ENCODE measurements at places on chromosomes 4 and X.

DNA sequence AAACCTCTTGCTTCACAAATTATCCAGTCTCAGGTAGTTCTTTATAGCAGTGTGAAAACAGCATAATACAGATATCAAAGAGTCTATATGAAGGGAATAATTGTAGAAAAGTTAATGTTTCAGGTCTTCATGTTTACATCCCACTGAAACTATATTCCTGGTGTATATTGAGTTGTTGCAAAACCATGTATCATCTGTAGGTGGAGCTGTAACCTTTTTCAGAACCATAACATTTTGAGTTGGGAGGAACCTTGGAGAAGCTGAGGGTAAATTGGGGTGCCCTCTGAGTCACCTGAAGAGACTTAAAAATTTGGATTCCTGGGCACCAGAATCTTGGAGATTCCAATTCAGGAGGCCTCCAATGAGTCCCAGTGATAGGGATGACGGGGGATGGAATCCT is 51.9 kb upstream of the TAPT1 start:
- DNase-seq = no peak

DNA sequence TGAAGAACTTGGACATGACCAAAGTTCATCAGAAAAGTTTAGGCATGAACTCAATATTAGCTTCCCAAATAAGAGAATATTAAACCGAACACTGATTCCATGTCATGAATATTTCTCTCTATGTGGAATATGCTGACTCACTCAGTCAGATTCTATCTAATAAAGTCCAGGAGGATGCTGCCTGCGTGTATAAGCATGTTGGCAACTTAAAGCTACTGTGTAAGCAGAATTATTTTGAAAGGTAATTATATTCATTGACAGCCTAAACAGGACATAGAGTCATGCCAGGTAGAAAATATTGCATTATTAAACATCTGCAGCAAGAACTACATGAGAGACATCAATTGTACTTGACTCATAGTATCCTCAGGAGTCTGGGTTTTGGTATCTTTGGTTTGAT is 367.9 kb upstream of the SPOCK3 start:
- DNase-seq = no peak

DNA sequence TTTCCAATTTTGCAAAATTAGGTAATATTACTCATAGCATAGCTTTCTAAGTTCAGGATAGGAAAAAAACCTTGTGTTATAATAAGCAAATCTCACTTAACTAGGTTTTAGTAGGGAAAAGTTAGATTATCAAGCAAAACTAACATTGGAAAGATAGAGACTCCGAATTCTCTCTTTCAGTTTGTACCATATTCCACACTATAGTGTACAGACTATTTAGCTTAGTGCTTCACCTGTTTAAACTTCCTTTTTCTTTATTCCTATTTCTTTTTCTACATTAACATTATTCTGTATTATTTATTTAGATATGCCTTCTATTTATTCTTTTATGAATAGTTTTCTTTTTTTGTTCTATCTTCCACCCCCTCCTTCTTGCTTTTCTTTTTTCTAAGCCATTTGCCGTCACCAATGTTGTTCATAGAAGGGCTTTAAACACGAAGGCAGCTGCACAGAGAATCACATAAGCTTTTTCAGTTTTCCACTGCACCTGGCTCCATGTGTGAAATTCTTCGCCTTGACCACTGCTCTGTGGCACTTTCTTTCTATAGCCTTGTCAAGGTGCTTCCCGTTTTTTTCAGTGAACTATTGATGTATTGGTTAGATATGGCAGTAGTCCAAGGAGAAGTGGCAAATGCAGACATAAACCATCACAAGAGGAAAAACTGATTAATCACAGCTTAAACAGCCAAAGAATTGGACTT is 8.5 kb downstream of the PCDH10 start:
- no peak for DNase-seq

DNA sequence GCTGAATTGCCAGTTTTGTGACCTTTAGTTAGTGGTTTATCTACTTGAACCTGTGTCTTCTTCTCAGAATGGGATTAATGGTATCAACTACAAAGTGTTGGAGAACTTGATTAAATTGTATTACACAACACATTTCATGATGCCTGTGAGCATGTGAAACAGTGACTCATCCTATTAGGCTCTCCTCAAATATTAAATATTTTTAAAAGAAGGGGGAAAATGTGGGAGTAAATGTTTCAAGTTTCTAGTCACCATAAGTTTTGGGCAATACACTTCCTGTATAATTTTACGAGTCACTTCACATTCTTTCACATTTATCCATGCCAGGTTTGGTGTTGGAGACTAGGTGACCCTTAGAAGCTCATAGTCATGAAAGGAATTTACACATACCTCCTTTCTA is 147.0 kb downstream of the HS3ST1 start:
- DNase-seq = no peak

DNA sequence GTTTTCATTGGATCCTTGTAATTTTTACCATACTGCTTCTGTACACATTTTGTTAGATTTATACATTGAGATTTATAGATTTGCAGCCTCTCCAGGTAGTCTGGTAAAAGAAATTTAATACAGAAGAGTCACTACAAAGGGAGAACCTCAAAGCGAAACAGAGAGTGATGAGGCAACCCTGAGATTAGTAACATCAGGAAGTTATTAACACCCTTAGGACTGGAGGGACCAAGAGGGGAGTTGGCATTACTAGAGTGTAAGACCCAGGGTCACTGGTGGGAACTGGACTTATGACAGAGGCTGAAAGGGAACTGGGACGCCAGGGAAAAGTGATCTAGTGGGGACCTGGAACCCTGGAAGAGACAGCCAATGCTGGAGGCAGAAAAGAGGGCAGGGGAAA is 20.6 kb upstream of the MAML3 start:
- no peak for DNase-seq

DNA sequence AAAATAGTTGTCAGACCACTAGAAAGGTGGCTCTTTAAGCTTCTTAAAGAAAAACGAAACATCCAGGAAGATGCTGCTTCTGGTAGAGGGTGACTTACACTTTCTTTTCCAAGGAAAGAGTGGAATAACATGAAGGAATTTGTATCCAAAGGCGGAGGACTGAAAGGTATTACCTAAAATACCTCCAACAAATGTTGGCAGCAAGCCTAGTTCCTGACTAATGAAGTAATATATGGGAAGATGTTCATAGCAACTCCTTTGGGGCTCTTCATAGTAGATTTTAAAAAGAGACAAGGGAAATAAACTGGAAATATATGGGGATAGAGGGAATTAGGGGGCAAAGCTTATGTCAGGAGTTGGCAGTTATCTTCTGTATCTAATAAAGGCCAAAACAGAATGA is 116.2 kb downstream of the AASDH start:
- no peak for DNase-seq

DNA sequence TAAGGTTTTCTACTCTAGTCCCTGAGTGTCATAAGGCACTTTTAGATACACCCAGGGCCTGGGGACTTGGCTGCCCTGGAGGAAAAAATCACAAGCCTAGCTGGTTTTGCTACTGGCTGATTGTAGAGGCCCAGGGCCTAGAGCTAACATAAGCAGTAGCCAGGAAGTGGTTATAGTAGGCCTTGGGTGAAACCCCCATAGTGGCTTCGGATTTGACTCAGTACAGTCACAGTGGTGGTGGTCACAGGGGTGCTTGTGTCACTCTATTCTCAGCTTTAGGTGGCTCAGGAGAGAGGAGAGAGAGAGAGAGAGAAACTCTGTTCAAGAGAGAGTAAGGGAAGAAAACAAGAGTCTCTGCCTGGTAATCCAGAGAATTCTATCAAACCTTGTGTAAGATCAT is 194.5 kb upstream of the EDA2R start:
- no peak for DNase-seq

- DNase-seq = no peak
These were observed 15.9 kb upstream of the CCDC149 start for GRCh38 chr4:24928708-24929107.

- no peak for DNase-seq
These were observed 195.5 kb upstream of the PRPS2 start for GRCh38 chrX:12595720-12596119.

- no peak for DNase-seq
These were observed 224.7 kb downstream of the MID1 start for GRCh38 chrX:10395643-10396042.

DNA sequence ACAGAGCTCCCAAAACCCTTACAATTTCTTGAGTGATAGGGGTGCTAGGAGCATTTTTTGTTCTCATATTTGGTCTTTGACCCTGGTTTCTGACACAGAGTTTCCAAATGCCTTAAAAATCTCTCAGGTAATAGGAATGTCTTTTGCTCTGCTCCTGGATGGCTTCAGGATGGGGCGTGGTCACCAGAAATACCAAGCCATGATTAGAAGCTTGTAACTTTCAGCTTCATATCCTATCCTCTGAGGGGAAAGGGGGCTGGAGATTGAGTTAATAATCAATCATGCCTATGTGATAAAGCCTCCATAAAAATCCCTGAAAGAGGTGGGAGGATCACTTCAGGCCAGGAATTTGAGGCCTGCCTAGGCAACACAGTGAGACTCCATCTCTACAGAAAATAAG is 34.6 kb upstream of the IL9R start:
- DNase-seq = no peak

- no peak for DNase-seq
These were observed 2.3 kb downstream of the SNCA start for GRCh38 chr4:89834486-89835209.

DNA sequence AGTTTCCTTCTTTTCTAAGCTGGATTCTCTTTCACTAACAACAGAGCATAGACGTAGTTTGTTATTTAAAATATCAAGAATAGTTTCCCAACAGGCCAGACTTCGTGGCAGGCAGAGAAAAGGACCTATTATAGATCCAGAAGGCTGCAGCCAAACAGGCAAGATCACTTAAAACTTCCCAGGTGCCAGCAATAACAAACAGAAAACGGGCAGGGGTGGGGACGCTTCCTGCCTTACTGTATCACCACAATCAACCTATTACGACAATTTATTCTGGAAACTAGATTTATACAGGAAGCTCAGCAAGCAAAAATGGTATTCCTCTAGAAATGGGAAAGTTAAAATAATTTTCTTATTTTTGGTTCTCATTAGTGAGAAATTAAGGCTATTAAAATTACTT is 22.1 kb downstream of the RWDD4 start:
- no peak for DNase-seq

DNA sequence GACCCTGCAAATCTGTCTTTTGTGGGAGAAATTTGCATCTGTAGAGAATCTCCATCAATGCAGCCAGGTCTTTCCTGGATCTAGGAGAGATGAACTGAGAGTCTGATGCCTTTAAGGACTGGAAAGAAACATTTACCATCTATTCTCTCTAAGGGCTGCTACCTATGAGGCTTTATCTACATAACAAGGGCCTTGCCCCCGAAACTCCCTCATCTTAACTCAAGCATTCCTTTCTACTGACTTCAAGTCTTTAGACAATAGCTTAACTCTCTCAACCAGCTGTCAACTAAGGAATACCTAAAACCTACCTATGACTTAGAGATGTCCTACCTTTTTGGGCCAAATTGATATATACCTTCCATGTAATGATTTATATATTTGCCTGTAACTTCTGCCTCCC is 32.1 kb downstream of the MAGEB17 start:
- DNase-seq = no peak

GRCh38 chrX:1914606-1915365 is 299.9 kb downstream of the ASMT start:
- no peak for DNase-seq

DNA sequence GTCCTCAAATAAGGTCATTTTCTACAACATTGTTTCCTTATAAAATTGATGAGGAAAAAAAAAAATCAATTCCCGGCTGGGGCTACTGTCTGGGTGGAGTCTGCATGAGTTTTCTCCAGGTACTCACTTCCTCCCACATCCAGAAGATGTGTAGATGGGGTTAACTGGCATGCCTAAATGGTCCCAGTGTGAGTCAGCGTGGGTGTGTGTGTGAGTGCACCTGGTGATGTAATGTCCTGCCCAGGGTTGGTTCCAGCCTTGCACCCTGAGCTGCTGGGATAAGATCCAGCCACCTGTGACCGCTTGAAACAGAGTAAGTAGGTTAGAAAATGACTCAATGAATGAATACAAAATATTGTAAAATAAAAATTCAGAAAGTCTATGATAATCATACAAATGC is 11.1 kb downstream of the USP26 start:
- no peak for DNase-seq

DNA sequence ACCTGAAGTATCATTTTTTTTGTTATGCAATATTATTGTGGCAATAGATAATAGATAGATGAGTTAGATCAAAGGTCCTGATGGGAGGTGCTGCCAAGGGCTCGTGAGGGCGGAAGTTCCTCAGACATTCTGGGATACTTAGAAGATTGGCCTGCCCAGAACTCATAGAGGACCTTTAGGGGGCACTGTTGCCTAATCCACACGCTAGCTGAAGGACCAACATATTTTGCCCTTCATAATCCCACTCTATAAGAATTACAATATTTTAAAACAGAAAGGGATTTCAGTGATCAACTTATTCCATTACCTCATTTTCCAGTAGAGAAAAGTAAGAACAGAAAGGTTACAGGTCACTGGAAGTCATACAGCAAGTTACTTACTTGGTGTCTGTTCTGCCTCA is 22.9 kb upstream of the COX7B2 start:
- peak; percentile 4 for DNase-seq

DNA sequence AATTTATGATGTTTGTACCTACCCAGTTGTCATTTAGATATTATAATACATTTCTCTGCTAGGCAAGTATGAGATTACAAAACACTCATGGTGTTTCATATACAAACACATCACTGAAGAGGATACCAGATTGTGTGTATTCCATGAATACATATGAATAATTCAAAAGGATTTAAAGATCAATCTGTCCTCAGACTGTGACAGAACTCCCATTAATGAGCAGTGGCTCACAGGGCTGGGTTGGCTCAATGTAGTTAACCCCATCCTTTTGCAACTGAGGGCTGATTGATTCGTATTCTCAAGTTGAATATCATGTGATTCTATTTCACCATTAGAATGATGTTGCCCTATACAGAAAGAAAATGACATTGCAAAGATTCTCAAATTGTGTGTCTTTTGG is 79.6 kb upstream of the SPANXN2 start:
- no peak for DNase-seq

DNA sequence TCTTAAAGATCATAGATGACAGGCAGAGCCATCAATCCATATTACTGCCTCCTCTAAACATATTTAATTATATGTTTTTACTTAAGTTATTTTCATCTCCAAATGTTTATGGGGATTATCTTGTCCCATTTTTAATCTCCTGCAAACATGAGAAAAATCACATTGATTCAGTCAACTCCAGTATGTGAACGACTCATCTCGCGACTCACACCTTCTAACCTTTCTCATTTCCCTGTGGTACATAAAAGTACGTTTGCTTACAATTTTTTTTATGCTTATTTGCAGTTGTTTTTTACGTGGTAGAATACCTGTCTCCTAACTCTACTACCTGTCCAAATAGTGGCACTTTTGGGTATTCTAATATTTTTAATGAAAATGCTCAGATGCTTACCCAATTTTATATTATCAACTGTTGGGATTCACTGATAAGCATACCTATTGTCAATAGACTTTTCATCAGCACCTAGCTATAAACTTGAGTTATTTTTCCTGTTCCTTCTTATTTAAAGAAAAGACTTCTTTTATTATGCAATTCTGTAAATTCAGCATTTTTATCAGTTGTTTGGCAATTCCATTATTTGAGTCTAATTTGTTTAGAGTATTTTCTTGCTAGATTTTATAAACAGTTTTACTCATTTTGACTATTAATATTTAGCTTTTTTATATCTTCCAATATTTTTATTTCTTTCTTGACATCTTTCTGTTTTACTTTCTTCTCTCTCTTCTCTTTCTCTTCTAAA is 276.6 kb downstream of the ANK2 start:
- no peak for DNase-seq
